ENCODE measurements at places on chromosomes 1 and 21.

DNA sequence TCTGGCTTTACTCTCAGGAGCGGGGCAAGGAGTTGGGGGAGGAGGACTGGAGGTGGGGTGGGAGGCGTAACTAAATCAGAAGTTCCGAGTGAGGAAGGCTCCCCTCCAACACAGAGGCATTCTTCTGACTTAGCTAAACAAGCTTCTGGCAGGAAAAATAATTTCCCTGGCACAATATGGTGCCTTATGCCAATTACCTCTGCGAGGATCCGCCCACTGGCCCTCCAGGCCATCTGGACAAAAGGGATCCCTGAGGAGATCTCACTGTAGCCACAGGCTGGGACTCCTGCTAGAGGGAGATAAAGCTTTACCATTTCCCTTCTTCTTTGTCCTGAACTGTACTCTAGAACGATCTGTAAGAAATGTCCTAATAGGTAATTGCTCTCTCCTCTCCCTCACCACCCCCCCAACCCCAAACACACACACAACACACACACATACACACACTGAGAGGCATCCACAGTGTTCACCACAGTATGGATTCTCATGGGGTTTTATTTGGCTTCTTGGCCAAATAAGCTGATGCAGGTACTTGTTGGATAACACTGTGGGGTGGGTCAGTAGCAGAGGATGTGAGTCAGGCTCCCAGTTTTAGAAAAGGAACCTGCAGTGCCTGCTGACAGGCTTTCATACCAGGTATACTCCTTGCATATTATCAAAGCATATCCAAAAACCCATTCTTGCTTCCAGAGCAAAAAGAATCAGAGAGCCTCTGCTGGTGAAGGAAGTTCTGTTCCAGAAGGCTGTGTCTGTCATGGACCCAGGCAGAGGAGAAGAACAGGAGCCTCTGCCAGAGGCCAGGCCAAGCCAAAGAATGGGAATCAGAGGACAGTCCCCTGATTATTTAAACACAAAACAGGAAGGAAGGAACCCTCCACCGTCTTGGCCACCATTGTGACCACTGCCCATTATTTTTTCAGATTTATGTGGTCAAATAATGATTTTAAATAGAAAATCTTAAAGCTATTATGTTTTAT is 169.1 kb downstream of the C1orf21 start:
- peak; percentile 95 for DNase-seq

- no peak for DNase-seq
These were observed 73.1 kb upstream of the GJB5 start for GRCh38 chr1:34681480-34682451.

DNA sequence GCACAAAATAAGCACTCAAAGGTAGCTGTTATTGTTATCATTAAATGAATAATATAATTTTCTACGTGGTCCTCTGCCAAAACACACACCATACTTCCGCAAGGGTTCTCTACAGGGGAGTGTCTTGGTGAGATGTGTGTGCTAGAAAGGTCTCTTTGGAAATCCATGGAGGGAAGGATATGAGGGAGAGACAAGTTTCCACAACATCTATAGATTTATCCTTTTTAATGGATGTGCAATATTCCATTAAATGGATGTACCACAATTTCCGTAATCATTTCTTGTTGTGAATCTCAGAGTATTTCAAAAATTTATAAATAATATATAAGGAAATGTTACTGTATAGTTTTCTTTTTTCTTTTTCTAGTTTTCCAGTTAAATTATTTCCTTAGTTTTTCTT is 2.6 kb upstream of the TNFRSF8 start:
- DNase-seq, result no peak

- DNase-seq, result no peak
These were observed 72.7 kb downstream of the UBE4B start for GRCh38 chr1:10105484-10105883.

- DNase-seq, result no peak
These were observed 21.7 kb upstream of the S100A2 start for GRCh38 chr1:153587314-153587713.

- DNase-seq, result no peak
These were observed 20.9 kb upstream of the HSPA13 start for GRCh38 chr21:14403681-14404318.

- DNase-seq, result peak; percentile 8
These were observed 19.6 kb downstream of the FH start for GRCh38 chr1:241499910-241500309.

GRCh38 chr1:29639156-29639736 is 402.9 kb downstream of the PTPRU start:
- DNase-seq, result no peak

DNA sequence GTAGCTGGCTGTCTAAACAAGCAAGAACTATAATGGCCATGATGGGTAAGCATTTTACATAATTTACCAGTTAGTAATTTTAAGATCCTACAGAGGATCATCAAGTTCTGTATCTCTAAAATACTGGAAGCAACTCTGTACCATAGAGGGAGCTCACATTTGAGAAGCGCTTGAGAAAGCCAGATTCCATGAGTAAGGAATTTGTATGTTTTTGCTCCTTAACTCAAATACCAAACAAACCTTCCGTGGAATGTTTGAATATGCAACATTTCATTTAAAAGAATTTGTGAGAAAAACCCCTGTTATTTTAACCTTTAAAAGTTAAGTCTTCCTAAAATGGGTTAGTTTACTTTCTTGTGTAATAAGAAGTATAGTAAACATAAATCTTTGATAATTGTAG is 2.0 kb downstream of the TSHB start:
- no peak for DNase-seq

DNA sequence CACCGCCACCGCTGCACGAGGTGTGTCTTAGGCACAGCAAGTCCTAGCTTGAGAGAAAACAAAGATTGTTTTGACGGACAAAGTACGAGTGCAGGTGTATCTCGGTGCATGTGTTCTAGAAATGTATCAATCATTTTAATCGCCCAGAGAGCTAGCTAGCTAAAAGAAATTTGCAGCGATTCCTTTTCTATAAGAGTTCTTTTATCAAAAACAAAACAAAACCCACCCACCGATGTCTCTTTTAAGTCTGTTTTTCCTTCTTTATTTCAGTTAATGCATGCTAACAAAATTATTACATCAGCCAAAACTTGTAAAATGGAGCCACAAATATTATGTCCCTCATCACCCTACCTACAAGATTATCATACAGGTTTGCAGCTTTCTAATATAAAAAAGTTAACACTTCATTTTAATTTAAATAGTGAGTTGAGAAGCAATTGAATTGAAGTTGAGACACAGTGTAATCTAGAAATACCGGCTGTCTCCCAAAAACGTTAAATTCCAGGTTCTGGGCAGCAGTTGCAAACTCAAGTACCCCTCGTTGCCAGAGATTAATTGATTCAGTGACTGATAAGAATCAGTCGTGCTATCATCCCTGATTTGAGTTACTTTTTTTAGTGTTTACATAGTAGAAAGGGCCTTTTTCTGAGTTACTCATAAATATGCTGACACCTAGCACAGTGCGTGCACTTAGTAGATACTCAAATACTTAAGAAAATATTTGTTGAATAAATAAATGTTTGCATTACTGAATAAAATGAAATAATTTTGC is 1.5 kb upstream of the SYDE2 start:
- no peak for DNase-seq

DNA sequence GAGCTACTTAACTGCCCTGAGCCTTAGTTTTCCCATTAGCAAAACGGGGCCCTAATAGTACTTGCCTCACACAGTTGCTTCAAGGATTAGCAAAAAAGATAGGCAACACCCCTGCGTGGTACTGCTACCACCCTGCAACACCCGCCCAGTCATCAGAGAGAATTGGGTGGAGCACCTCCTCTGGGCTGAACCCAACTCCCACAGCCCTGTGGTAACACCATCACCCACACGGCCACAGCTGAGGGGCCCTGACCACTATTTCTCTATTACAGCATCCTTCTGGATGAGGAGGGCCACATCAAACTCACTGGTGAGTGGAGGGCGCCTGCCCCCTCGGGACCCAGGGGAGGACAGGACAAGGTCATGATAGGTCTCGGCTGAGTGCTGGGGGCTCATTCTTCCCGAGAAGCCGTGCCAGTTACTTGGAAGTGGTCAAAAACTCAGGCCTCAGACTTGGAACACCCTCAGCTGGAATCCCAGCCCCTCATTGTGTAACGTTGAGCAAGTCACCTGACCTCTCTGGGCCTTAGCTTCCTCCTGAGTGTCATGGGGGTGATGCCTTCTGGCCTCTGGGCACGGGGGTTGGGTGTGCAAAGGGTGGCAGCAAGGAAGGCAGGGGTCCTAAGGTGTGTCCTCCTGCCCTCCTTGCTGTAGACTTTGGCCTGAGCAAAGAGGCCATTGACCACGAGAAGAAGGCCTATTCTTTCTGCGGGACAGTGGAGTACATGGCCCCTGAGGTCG is 24.6 kb downstream of the RPS6KA1 start:
- DNase-seq, result no peak

GRCh38 chr1:192550922-192551534 is 24.5 kb upstream of the RGS1 start:
- no peak for DNase-seq

DNA sequence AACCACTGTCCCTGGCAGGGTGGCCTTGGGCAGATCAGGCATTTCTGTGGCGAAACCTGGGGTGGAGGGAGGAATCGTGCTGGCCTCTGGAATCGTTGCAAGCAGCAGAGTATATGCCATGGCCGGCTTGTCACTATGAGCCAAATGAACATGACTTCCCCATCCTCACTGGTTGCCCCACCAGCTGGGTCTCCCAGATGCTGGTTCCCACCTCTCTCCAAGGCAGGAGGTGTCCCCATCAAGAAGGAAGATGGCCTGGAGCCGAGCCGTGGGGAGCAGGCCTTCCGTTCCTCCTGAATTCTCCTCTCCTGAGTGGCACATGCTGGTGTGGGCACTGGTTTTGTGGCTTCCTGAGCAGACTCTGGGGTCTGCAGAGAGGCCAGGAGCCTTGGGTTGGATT is 60.2 kb upstream of the ACTRT2 start:
- DNase-seq, result no peak

- DNase-seq, result no peak
These were observed 88.2 kb downstream of the CAMTA1 start for GRCh38 chr1:6873298-6874015.

DNA sequence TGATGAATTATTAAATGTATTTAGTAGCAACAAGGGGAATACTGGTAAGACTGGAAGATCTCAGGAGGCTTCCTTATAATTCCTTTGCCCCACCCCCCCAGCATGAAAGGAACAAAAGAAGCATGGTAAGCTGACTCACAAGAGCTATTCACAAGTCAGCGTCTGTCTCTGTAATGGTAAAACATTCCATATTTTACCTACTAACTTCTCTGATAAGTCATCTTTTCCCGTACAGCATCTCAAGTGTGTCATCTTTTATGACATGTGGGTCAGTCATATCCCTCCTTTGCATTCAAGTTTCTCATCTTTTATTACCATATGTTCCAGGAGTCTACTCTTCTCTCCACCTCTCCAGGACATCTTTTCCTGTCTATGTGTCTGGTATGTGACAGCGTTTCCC is 241.3 kb downstream of the PLA2G4A start:
- DNase-seq, result peak; percentile 73

DNA sequence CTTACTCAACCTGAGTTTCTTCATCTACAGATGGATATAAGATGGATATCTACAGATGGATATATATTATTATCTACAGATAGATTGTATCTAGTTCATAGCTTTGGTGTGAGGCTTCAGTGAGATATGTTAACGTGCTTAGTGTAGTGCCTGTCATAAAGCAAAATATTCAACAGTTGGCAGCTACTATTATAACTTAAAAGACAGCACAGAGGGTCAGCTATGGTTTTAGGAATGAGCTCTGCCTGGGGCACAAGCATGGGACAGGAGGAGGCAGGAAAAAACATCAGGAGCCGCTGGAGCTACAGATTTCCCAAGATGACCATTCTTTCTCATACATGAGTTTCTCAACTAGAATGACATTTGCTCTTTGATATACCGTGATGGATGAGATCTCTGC is 1.3 kb upstream of the CYB5R1 start:
- no peak for DNase-seq

GRCh38 chr1:97105531-97105930 is 383.9 kb downstream of the PTBP2 start:
- no peak for DNase-seq

GRCh38 chr1:56797065-56797685 is 22.0 kb downstream of the FYB2 start:
- no peak for DNase-seq

GRCh38 chr1:180937624-180938225 is 25.0 kb downstream of the KIAA1614 start:
- no peak for DNase-seq

DNA sequence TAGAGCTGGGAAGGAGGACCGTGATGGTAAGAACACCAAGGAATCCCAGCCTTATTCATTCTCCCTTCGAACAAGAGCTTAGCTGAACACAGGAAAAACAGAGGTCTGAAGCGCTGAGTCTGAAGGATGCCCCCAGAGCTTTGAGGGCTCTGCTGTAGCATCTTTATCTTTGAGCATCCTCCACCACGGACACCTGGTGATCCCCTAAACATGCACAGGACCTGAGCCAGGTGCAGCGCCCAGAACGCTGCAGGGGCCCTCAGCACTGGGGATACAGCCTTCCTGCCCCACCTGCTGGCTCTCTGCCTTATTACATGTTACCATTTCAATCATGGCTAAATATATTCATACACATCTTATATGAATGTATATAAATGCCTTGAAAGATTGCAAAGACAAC is 7.7 kb upstream of the GPATCH4 start:
- DNase-seq, result peak; percentile 31

- DNase-seq, result no peak
These were observed 52.1 kb upstream of the ERRFI1 start for GRCh38 chr1:8078176-8078671.
